ENCODE measurements at places on chromosomes 3 and 15.

- DNase-seq = no peak
Observed at GRCh38 chr3:187021748-187022402, 91.5 kb downstream of the ST6GAL1 start.

GRCh38 chr15:29749365-29750086 is 72.7 kb downstream of the TJP1 start:
- no peak for DNase-seq

DNA sequence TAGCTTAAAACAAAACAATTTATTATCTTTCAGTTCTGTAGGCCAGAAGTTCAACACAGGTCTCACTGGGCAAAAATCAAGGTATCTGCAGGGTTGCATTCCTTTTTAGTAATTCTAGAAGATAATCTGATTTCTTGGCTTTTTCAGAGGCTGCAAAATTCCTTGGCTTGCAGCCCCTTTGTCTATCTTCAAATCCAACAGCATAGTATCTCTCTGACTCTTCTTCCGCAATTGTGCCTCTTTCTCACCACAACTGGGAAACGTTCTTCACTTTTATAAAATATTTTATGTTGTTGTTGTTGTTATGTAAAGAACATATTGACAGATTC is 218.7 kb downstream of the STXBP5L start:
- no peak for DNase-seq

DNA sequence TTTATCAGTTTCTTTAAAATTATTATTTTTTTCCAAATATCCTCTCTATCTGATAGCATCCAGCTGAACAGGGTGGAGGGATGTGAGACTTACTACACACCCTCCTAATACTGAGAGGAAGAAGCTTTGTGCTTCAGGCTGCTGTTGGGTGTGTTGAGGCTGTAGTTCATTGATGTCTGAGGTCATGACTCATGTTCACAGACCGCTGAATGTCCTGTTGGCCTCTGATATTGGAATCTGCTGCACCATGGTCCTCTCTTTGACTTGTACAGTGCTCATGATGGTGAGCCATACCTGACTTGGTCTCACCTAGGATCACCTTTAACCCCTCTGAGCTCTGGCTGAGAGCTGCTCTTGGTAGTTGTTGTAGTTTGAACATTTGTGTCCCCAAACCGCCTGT is 302.9 kb downstream of the SATB1 start:
- no peak for DNase-seq

- DNase-seq = no peak
Observed at GRCh38 chr3:44984335-44984734, 8.3 kb downstream of the EXOSC7 start.

DNA sequence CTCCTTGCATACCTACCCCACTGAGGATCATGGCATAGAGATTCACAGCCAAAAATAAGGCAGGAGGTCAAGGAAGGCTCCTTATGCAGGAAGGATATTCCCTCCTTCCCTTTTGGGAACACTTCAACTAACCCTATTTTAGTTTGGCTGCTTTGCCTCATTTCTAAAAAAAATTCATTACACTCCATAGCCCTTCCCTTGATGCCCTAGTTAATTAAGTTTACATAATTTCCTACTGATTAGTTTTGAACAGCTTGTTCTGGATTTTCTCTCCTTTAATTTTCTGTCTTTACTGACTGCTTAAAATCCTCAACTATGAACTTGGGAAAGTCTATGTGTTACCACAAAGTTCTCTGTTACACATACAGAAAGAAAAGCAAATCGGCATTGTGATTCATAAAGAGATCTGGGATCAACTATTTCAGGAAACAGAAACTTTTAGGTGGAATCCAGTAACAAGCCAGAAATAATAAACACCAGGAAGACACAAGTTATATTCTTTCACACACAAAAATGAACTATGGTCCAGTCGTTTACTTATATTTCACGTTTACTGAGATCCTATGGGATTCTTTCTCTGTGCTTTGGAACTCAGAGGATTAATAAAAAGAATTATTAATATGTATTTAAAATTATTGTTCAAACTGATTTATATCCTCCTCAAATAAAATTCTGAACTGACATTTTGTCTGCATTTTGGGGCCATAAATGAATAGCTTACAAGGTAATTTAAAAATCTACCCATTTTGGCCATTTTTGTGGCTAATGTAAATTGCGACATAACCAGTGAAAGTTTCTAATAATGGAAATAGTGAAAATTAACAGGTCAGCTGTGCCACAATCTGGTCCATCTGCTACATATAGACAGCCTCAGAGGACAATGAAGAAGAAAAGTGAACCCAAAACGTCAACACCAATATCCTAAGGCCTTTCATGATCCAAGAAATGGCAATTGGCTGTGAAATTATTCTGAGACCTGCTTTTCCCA is 113.8 kb downstream of the FRMD5 start:
- no peak for DNase-seq

- DNase-seq = no peak
Observed at GRCh38 chr3:96430079-96430478, 384.3 kb upstream of the EPHA6 start.

DNA sequence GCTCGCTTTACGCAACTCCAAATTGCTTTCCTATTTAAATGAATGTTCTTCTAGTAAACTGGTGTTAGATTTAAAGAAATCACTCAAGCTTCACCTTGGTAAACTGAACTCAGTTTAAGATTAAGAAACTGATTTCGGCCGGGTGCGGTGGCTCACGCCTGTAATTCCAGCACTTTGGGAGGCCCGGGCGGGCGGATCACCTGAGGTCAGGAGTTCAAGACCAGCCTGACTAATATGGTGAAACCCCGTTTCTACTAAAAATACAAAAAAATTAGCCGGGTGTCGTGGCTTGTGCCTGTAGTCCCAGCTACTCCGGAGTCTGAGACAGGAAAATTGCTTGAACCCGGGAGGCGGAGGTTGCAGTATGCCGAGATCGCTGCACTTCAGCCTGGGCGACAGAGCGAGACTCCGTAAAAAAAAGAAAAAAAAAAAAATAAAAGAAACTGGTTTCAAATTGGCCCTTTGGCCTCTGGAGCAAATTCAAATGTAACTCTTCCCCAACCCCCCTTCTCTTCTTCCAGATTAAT is 1.7 kb downstream of the SKIL start:
- DNase-seq = no peak

GRCh38 chr15:99322643-99323405 is 71.5 kb downstream of the LRRC28 start:
- no peak for DNase-seq

- no peak for DNase-seq
Observed at GRCh38 chr3:14424711-14425580, 22.5 kb downstream of the SLC6A6 start.

- DNase-seq = no peak
Observed at GRCh38 chr3:187798531-187799530, 53.6 kb upstream of the BCL6 start.

GRCh38 chr3:140850210-140850955 is 91.3 kb upstream of the SLC25A36 start:
- no peak for DNase-seq

DNA sequence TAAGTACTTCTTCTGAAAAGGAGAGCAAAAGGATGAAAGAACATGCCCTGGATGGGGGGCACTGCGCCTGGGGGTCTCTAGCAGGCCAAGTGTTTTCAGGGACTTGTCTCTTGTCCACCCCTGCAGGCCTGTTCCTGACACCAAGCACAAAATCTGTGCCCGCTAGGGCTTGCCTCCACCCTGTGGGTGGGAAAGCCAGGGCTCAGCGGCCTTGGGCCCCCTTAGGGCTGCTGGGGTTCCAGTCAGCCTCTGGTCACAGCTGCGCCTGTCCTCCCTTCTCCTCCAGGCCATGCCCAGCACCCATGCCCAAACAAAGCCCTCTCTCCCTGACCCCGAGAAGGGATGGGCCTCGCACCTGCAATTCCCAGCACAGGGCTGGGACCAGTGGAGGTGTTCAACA is 71.1 kb upstream of the TRPM1 start:
- no peak for DNase-seq

GRCh38 chr3:127404221-127405009 is 116.6 kb upstream of the PRR20G start:
- DNase-seq = no peak

DNA sequence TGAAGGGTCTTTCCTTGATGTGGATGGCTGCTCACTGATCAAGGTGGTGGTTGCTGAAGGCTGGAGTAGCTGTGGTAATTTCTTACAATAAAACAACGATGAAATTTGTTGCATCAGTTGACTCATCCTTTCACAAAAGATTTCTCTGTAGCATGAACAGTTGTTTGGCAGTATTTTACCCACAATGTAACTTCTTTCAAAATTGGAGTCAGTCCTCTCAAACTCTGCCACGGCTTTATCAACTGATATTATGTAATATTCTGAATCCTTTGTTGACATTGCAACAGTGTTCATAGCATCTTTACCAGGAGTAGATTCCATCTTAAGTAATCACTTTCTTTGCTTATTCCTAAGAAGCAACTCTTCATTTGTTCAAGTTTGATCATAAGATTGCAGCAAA is 252.6 kb downstream of the UBE2E2 start:
- no peak for DNase-seq

- DNase-seq = no peak
Observed at GRCh38 chr15:58213587-58214338, 75.6 kb downstream of the AQP9 start.

- no peak for DNase-seq
Observed at GRCh38 chr3:175735866-175736265, 876.7 kb downstream of the NAALADL2 start.

DNA sequence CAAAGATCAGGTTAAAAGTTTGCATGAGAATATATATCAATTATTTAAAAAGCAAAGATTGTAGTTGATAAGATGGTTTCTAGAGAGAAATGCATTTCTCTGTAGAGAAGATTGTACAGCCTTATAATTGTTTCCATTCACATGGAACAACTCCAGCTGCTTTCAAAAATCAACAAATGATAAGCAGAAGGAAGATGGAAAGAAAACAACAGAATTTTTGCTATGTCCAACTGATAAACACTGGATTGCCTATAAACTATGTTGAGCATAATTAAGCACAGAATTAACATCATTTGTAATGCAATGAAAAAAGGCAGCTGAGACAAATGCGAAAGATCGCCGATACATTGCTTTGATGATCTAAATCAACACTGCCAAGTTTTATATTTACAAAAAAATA is 89.0 kb downstream of the C3orf85 start:
- DNase-seq = no peak

DNA sequence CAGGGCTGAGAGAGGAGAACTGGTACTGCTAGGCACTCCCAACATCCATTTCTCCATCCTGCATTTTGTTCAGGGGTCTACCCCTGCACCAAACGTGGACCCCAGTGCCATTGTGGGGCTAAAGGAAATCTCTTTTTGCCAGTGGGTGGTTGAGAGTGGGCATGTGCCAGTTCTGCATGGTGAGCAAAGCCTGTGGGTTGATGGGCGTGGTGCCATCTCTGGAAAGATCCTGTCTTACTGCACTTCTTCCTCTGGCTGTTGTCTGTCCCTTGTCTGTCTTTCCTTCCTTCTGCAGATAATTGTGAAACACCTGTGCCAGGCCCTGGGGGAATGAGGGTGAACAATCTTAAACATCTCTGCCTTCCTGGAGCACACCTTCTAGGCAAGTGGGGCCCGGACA is 1.4 kb upstream of the RARRES1 start:
- DNase-seq = no peak

- DNase-seq = no peak
Observed at GRCh38 chr15:72169236-72169920, 28.2 kb downstream of the GRAMD2A start.

DNA sequence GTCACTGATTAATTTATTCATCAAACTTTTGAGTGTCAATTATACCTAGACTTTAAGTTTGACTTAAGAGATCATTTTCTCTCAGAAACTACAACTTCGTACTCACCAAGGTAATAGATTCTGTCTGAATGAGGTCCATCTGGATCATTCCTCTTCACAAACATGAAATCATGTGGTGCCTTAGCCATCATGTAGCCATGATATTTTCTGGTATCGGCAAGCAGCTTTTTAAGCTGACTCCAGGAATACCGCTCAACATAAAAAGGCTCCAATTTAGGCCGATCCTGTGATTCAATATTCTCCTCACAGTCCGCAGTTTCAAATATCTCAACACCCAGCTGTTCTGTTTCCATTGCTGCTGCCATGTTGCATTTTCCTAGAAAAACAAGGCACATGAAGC is 5.3 kb downstream of the DPP8 start:
- DNase-seq = no peak
